Progenitor cell of endocrine pancreas (in vitro differentiated cells): ENCODE measurements at places on chromosomes 13 and 19. TPM values are rescaled to one million over a fixed set of nuclear protein-coding genes. Genes with fewer than 3 reads are reported as not detected.
A peak's percentile ranks its signal among the peaks of the same experiment; 100 is the strongest.

- H3K36me3 ChIP-seq = no peaks in the 10 kb centered on the region
- peaks cover 5% of the 10 kb centered on the region for H3K4me1 ChIP-seq
- H3K4me3 ChIP-seq = peak overlapping the region; percentile 55
- peak; percentile 82 for DNase-seq
- peaks cover 56% of the 10 kb centered on the region for H3K27me3 ChIP-seq
These were observed 27.5 kb upstream of the SHKBP1 start for GRCh38 chr19:40549007-40549708.

DNA sequence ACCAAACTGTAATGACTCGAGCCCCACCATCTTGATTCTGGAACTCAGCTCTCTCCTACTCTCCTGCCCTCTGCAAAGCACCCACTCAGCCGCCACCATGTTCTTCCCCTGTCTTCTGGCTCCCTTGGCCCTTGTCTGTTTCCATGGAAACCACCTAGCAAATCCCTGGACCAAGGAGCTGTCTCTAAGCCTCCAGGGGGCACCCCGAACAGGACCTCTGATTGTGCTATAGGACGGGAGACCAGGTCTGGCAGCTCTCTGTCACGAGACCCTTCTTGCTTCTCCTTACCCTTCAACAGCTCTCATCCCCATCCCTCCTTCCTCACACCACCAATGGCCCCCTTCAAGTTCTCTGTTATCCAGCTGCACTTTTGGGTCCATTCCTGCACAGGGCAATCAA lies 277.7 kb upstream of the ZNF507 start:
- DNase-seq = no peak
- peaks cover 3% of the 10 kb centered on the region for H3K4me1 ChIP-seq
- H3K27me3 ChIP-seq = peaks cover 16% of the 10 kb centered on the region
- no peak overlapping the region for H3K27ac ChIP-seq
- no peaks in the 10 kb centered on the region for H3K36me3 ChIP-seq

- no peak for DNase-seq
- peaks cover 3% of the 10 kb centered on the region for H3K4me1 ChIP-seq
- H3K36me3 ChIP-seq = peaks cover 9% of the 10 kb centered on the region
- H3K27ac ChIP-seq = no peak overlapping the region
These were observed 5.5 kb upstream of the AKAP11 start for GRCh38 chr13:42266473-42266872.

GRCh38 chr13:98435376-98435775 lies 141.5 kb downstream of the STK24 start:
- H3K36me3 ChIP-seq = peaks cover 31% of the 10 kb centered on the region
- H3K4me1 ChIP-seq = peaks cover 6% of the 10 kb centered on the region
- no peak overlapping the region for H3K4me3 ChIP-seq
- H3K27ac ChIP-seq = peak overlapping the region; percentile 50
- DNase-seq = no peak

DNA sequence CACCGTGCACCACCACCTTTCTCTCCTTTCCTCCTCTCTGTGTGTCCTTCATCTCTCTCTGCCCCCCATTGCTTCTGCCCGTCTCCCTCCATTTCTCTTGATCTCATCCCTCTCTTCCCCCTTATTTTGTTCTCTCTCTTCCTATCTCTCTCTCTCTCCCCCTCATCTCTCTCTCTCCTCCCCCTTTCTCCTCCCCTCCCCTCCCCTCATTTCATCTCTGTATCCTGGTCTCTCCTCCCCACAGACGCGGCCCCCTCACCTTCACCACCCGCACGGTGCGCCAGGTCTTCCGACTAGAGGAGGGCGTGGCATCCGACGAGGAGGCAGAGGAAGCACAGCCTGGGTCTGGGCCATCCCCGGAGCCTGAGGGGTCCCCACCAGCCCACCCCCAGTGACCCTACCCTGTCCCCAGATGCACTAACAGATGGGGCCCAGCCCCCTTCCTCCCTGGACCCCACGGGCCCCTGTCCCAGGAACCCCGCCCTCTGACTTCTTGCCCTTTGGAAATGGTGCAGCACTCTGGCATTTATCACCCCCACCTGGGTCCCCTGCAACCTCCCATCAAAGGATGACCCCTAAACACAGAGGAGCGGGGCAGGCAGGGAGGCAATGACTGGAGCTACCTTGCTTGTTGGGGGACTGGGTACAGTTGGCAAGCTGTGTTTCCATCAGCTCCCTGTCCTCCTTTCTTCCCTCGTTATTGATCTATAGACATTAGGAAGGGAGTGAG lies 19.6 kb downstream of the KCNC3 start:
- no peak overlapping the region for H3K27ac ChIP-seq
- peaks cover 11% of the 10 kb centered on the region for H3K36me3 ChIP-seq

DNA sequence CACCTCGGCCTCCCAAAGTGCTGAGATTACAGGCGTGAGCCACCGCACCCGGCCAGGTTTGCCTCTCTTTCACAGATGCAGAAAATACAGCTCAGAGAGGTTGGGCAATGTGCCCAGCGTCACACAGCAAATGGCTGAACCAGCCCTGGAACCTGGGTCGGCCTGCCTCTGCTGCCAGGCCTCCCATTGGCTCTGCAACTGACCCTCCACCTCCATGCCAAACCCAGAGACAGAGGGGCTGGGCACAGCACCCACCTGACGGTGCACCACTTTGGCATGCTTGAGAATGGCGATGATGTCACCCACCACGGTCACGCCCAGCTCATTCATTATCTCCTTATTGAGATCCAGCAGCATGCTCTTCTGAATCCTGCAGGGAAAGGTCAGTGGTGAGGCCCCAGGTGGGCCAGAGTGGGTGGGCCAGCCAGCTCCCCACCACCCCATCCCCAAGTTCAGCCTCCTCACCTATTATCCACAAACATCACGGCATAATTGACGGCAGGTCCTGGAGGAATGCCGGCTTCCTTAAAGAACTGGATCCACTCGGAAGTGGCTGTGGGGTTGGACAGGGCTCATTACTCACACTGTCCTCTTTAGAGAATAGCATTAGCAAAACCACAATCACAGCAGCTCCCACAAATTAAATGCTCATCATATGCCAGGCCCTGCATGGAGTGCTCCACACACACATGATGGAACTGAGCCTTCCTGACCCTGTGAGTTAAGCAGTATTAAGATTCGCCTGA lies 12.2 kb downstream of the C19orf47 start:
- no peaks in the 10 kb centered on the region for H3K4me1 ChIP-seq
- no peak overlapping the region for H3K4me3 ChIP-seq
- no peak overlapping the region for H3K27ac ChIP-seq
- no peak for DNase-seq
- H3K27me3 ChIP-seq = no peaks in the 10 kb centered on the region

- H3K36me3 ChIP-seq = no peaks in the 10 kb centered on the region
- no peak overlapping the region for H3K27ac ChIP-seq
- H3K4me1 ChIP-seq = peaks cover 18% of the 10 kb centered on the region
- DNase-seq = no peak
These were observed 25.2 kb downstream of the ZNRF4 start for GRCh38 chr19:5480427-5480836.

GRCh38 chr19:3041327-3041726 lies 12.2 kb upstream of the TLE2 start:
- no peaks in the 10 kb centered on the region for H3K27me3 ChIP-seq
- no peak for DNase-seq
- peaks cover 19% of the 10 kb centered on the region for H3K4me1 ChIP-seq
- no peak overlapping the region for H3K4me3 ChIP-seq

GRCh38 chr13:24050292-24050711 lies 110.2 kb upstream of the SPATA13 start:
- DNase-seq = no peak
- no peaks in the 10 kb centered on the region for H3K27me3 ChIP-seq
- H3K36me3 ChIP-seq = peaks cover 16% of the 10 kb centered on the region
- no peak overlapping the region for H3K27ac ChIP-seq

- no peak for DNase-seq
- peaks cover 3% of the 10 kb centered on the region for H3K36me3 ChIP-seq
- H3K27me3 ChIP-seq = no peaks in the 10 kb centered on the region
These were observed 54.5 kb upstream of the GPI start for GRCh38 chr19:34310494-34310981.

DNA sequence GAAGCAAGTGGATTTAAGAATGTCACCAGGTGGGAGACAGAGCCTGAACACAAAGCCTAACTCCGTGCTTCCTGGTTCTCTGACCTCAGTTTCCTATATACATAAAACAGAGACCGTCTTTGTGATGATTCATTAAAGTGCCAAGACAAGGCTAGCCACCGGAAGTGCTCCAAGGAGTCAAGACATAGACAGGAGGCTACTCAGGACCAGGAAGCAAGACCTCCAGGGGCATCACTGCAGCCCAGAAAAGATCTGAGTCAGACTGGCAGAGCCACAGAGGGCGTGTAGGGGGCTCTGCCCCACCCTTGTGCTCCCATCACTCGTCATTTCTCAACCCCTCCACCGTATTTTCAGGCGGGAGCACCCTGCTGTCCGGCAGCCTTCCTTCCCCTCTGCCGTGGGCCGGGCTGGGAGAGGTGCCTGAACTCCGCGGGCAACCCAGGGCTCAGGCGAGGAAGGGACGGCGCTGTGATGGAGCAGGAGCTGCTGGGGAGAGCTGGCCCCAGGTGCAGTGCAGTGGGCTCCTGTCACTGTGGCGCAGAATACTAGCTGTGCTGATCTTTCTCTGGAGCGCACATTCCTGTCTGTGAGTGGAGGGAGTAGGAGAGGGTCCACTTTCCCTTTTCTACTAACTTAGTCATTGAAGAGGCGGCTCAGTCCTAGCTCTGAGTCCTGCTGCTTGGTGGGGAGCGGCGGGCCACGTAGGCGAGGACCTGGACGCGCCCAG lies 134.7 kb upstream of the GPR12 start:
- H3K36me3 ChIP-seq = no peaks in the 10 kb centered on the region
- H3K4me1 ChIP-seq = peaks cover 3% of the 10 kb centered on the region
- H3K27ac ChIP-seq = no peak overlapping the region

GRCh38 chr13:38819596-38819995 lies 132.7 kb downstream of the FREM2 start:
- peaks cover 6% of the 10 kb centered on the region for H3K4me1 ChIP-seq
- no peak overlapping the region for H3K27ac ChIP-seq
- no peak overlapping the region for H3K4me3 ChIP-seq
- DNase-seq = no peak

- peaks cover 3% of the 10 kb centered on the region for H3K4me1 ChIP-seq
- DNase-seq = no peak
- peak overlapping the region; percentile 7 for H3K27ac ChIP-seq
- H3K36me3 ChIP-seq = no peaks in the 10 kb centered on the region
- H3K4me3 ChIP-seq = no peak overlapping the region
- H3K27me3 ChIP-seq = peaks cover 95% of the 10 kb centered on the region
These were observed 8.8 kb downstream of the POU4F1 start for GRCh38 chr13:78594456-78594975.

DNA sequence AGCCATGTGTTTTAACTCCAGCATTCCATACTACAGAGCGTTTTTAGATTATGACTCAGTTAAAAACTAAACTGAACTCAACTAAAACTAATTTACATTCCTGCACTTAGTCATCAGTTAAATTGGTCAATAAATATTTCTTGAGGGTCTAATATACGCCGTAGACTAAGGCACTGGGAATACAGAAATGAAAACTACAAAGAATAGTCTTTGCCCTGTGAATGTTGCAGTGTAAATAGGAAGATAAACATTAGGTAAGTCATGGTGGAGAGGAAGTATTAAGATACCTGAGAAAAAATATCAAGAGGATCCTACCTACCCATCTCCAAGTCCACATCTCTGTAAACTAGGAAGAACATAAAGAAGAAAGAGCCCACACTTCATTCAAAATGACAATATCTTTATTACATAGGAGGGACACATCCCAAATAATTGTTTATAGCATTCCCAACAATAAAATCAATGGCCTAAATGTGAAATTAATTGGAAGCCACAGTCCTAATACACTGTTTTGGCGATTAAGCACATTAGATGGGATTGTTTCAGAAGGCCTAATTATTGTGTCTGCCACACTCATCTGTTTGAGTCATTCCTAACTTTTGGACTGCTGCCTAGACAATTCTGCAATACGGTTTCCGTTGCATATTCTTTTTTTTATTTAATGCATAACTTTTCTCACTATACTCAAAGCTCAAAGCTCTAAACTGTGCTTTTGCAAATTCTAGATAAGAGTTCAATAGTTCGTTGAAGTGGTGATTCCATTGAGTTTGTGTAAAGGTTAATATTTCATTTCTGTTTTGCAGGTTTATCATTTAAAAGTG lies 52.9 kb downstream of the MBNL2 start:
- no peak overlapping the region for H3K4me3 ChIP-seq
- peak overlapping the region; percentile 29 for H3K27ac ChIP-seq
- DNase-seq = no peak
- H3K27me3 ChIP-seq = no peaks in the 10 kb centered on the region
- H3K36me3 ChIP-seq = peaks cover 13% of the 10 kb centered on the region
- peaks cover 29% of the 10 kb centered on the region for H3K4me1 ChIP-seq

DNA sequence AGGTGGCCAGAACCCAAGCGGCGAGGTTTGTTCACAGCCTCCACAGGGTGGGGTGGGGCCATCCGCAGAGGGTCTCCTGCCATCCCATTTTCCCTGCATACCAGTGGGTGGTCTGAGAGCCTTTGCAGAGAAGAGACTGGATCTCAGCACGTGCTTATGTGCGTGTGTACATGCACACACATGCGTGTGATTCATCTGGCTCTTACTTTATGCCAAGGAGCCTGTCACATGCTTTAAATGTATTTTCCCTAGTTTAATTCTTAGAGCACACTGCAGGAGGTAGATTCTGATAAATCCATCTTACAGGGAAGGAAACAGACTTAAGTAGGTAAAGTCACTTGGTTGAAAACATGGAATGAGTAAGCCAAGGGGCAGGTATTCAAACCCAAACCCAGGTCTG lies 47.1 kb downstream of the CAPN12 start:
- H3K4me3 ChIP-seq = no peak overlapping the region
- no peaks in the 10 kb centered on the region for H3K27me3 ChIP-seq
- peaks cover 5% of the 10 kb centered on the region for H3K36me3 ChIP-seq
- no peak for DNase-seq

- no peak overlapping the region for H3K4me3 ChIP-seq
- peak overlapping the region; percentile 74 for H3K27ac ChIP-seq
- no peaks in the 10 kb centered on the region for H3K27me3 ChIP-seq
- H3K36me3 ChIP-seq = peaks cover 7% of the 10 kb centered on the region
- H3K4me1 ChIP-seq = no peaks in the 10 kb centered on the region
These were observed 12.6 kb downstream of the ABCA7 start for GRCh38 chr19:1052349-1052975.

GRCh38 chr19:51654783-51655182 lies 8.2 kb upstream of the SIGLEC14 start:
- no peak overlapping the region for H3K4me3 ChIP-seq

The ZNF90 gene
- total RNA-seq = 48.0 and 53.8 TPM in 2 replicates

The CGB5 gene
- total RNA-seq = not detected in 2 replicates

The NCR1 gene
- not detected in 2 replicates for total RNA-seq

The KLC3 gene
- total RNA-seq = 1.1 and 1.6 TPM in 2 replicates

The SLC6A16 gene
- 10.5 and 11.8 TPM in 2 replicates for total RNA-seq

The KANK3 gene
- total RNA-seq = 0.36 and 0.91 TPM in 2 replicates

The C5AR2 gene
- not detected in 2 replicates for total RNA-seq
